Fibroblast of skin of right biceps (primary cell): ENCODE measurements at places on chromosomes 16 and 17.

- DNase-seq: no peak
Measured at GRCh38 chr17:46908068-46908737, 14.8 kb upstream of the GOSR2 start.

- DNase-seq: peak; percentile 44
Measured at GRCh38 chr17:5800646-5801045, 216.3 kb upstream of the NLRP1 start.

- DNase-seq: no peak
Measured at GRCh38 chr16:52501746-52502145, 45.2 kb downstream of the TOX3 start.

GRCh38 chr17:69779378-69780214 lies 295.4 kb upstream of the KCNJ16 start:
- DNase-seq: no peak

GRCh38 chr17:33964344-33964979 lies 290.6 kb upstream of the CCL2 start:
- DNase-seq: no peak

GRCh38 chr17:17408236-17408794 lies 68.5 kb upstream of the MED9 start:
- peak; percentile 46 for DNase-seq

DNA sequence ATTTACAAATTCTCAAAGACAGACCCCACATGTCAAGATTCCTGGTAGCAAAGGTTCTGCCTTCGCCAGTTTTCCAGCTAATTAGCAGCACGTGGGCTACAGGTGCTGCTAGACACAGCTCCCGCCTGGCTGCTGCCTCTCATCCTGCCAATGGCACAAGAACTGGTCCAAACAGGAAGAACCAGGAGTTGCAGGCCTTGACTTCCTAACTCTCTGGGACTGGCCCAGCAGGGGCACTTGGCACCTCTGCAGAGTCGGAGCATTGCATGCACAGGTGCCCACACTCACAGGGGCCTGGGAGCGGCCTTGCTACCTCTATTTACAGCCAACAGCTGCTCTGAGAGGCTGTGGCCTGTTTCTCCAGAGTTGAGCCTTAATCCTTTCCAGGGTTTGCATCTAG lies 39.6 kb downstream of the TK2 start:
- DNase-seq: no peak

DNA sequence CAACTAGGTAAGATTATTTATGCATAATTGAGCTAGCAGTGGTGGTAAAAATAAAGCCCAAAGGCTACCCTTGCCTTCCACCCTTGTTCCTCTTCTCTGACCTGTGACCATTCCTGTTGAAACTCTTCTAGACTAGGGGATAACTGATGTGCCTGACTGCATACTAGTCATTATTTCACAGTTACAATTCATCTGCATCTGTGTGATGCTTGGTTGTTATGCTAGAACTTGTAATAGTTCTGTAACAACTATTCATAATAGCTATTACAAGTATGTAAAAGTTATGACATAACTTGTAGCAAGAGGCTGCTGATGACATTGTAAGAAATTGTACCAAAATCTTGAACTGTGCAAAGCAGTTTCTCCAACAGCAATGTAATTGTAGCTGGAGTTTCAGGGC lies 2.4 kb upstream of the VAC14 start:
- no peak for DNase-seq

GRCh38 chr16:87979352-87979751 lies 28.1 kb downstream of the BANP start:
- no peak for DNase-seq

- DNase-seq: no peak
Measured at GRCh38 chr17:32697728-32698625, 178.9 kb downstream of the MYO1D start.

DNA sequence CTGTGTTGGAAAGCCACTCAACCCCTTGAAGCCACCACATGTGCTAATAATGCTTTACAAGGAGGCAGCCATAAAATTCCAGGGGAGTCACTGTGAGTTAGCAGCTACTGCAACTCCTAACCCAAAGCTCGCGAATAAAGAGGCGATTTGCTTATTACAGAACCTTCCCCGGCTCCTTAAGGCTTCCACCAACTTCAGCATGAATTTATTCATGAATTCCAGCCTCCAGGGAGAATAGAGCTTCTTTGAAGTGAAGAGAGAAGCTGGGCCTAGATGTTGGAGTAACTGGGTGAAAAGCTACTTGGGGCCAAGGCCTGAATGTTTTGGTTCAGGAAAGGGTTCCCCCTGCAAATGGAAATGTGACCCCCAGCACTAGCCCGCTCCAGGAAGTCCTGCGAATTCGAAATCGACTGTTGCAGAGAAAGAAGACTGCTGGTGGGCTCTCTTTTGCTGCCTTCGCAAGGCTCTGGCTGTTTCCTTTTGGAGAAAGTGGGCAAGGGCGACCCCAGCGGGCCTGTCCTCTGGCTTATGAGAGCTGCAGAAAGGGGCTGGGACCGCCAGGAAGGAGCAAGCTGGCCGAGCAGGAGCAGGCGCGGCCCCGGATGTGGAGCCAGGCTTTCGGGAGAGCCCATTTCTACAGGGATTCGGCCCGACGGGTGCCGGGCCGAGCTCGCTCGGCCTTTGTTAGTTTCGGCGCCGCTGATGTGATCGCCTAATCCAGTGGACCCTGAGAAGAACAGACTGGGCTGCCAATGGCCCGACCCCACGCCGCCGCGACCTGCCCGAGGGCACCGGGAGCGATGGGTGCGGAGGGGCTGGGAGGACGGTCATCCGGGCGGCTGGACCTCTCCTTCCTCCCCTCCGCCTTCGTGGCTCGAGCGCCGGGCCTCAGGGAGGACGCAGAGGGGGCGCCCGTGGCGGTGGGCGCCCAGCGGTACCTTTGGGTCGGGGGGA lies 7.6 kb downstream of the CBX8 start:
- no peak for DNase-seq

GRCh38 chr16:67302970-67303369 lies 23.6 kb downstream of the KCTD19 start:
- DNase-seq: no peak

- peak; percentile 74 for DNase-seq
Measured at GRCh38 chr17:73342050-73342522, 30.3 kb upstream of the CDC42EP4 start.

GRCh38 chr17:40179923-40180659 lies 2.8 kb downstream of the RAPGEFL1 start:
- DNase-seq: peak; percentile 67

DNA sequence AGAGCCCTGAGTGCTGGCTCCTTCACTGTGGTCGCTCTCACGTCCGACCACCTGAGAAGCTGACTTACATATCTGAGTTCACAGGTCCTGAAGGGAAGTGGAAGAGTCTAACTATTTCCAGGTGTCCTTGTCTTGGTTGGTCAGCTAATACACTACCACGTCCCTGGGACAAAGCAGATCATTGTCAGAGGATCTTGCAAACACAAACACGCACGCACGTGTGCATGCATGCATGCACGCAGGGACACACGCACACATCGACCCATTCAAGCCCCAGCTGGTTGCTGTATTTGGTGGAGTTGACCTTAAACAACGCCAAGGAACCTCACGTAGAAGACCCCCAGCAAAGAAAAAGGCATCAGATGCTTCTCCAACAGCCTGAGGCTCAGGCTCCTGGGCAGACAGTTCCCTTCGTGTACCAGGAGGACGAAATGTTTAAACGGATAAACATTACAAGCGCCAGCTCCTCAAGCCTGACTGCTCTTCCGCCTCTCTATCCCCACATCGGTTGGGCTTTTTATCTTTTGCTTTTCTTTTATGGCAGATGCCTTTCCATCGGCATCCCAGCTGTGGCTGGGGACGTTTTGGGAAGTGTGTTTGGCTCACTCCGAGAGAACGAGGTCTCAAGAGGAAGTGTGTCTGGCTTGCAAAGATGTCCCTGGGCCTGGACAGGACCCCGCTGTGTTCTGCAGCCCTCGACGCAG lies 95.8 kb downstream of the TBC1D16 start:
- DNase-seq: no peak

DNA sequence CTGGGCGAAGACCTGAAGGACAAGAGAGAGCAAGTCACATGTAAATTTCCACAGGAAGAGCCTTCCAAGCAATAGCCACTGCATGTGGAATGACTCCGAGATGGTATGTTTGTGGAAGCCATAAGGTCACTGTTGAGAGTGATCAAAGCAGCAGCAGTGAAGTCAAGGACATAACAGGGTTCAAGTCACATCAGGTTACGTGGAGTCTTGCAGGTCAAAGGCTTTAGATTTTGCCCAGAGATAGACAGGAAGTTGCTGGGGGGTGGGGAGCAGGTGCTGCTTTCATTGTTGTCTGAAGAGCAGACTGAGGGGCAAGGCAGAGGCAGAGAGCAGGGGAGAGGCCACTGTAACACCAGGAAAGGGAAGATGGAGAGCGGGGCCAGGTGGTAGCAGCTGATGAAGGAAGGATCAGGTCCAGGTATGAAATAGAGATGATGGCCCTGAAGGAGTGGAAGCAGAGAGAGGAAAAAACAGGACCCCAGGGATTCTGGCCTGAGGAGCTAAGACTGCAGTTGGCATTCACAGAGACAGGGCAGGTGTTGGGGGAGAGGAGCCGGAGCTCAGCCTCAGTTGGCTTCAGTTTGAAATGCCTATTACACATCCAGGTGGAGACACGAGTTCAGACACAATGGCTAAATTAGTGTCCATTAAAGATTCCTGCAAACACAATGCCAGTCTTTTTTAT lies 129.3 kb upstream of the AXIN2 start:
- no peak for DNase-seq

- DNase-seq: peak; percentile 21
Measured at GRCh38 chr17:72950242-72950931, 142.1 kb downstream of the SLC39A11 start.

DNA sequence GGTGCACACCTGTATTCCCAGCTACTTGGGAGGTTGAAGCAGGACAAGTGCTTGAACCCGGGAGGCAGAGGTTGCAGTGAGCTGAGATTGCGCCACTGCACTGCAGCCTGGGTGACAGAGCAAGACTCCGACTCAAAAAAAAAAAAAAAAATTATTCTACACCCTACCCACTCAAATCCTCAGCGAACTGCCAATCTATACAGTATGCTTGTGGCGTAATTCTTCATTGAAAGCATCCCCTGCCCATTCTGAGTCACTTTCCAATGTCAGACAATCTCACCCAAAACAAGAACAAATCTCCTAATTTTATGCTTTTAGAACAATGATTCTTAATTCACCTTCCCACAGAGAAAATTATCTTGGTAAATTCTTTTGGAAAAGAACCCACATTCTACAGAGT lies 12.0 kb downstream of the AMFR start:
- DNase-seq: no peak

DNA sequence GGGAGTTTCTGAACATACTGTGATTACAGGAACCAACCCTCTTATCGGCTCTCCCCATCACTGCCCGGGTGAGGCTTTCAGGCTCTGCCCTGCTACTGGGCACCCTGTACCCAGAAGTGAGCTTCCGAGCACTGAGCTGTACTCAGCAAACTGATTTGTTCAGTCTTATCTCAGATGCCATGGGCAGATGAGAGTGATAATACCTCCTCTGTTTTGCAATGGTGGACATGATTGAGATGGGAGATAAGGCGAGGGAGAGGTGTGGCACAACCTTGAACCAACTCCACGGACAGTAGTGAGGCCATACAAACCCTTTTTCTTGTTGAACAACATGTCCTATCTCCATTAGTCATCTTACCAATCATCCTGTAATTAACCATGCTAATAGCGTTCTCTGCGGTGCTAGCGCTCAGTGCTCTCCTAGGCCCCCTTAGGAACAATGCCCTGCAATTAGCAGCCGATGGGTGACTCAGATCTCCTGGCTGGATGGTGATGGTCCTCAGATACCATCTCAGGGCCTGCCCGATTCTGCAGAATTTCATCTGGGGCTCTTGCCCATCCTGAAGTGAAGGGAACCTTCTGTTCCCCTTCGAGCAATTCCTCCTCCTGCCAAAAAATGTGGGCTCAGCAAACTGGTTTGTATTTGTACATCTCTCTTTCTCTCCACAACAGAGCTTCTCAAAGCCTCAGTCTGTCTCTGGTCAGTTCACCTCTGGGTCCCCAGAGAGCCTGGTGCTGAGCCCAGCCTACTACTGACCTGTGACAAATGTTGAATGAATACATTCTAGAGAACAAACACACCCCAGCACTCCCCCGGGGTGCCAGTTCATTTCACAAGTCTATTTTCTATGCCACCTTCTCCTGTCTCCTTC lies 139.3 kb upstream of the IRX3 start:
- no peak for DNase-seq

- no peak for DNase-seq
Measured at GRCh38 chr16:84834403-84834772, 14.6 kb downstream of the CRISPLD2 start.

DNA sequence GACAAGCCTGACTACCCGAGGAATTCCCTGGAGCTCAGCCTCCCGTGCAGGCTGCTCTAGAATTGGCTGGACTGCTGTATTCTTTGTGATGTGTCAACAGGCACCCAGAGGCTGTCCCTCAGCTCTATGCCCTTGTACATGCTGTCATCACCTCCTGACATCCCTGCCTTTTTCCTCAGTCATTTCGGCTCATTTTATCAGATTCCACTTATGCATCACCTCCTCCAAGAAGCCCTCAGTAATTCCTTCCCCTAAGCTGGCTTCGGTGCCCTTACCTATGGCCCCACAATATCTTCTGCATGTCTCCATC lies 126.4 kb downstream of the DYNLRB2 start:
- no peak for DNase-seq

- DNase-seq: peak; percentile 75
Measured at GRCh38 chr17:35588196-35588920, 1.2 kb downstream of the AP2B1 start.

GRCh38 chr17:27585153-27585681 lies 45.8 kb upstream of the LGALS9 start:
- no peak for DNase-seq

GRCh38 chr17:57694051-57694450 lies 51.0 kb downstream of the CCDC182 start:
- no peak for DNase-seq

DNA sequence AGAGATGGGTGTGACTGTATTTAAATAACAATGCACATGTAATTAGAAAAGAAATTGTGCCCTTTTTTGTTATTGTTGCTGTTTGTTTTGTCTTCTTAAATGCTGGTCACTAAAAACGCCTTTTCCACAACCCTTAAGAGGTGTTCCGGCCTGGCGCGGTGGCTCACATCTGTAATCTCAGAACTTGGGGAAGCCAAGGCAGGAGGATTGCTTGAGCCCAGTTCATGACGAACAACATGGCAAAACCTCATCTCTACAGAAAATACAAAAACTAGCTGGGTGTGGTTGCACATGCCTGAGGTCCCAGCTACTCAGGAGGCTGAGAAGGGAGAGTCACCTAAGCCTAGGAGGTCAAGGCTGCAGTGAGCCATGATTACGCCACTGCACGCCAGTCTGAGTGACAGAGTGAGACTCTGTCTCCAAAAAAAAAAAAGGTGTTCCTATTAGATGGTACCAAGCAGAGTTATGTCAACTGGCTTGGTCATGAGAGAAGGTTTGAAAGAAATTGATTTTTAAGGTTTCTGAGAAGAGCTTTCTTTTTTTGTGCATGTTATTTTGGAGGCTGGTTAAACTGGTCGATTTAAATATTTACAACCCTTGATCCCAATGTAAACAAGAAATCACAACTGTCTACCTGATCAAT lies 23.5 kb upstream of the RFFL start:
- DNase-seq: no peak

GRCh38 chr17:30332057-30332542 lies 1.8 kb downstream of the TMIGD1 start:
- DNase-seq: peak; percentile 61

GRCh38 chr17:47708864-47709541 lies 15.0 kb downstream of the TBKBP1 start:
- DNase-seq: no peak
